ENCODE measurements at places on chromosomes 12 and 14.

- DNase-seq, result no peak
Measured at GRCh38 chr14:105844810-105845724, 318.7 kb downstream of the TMEM121 start.

- no peak for DNase-seq
Measured at GRCh38 chr12:91687052-91688017, 458.3 kb downstream of the BTG1 start.

DNA sequence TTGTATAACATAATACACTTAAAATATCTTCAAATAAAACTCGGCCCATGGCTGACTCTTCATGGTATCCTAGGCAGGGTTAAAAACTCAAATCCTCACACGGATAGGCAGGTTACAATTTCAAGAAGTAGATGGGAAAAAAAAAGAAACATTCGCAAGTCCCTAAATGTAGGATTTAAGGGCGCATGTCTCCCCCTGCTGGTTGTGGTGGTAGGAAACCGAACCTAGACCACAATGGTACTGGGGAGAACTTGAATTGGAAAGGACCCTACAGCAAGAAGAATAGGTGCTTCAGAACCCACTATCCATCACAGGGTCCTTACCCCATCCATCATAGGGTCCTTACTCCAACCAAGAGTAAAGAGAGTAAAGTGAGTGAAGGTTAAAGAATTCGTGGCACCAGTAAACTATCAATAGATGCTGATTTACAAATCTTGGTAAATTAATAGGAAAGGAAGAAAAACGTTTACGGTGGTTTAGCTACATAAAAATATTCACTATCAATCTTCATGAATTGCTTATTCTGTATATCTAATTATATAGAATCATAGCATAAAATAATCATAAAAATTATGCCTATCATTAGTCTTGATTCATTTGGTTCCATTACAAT is 3.3 kb upstream of the CIPC start:
- DNase-seq, result peak; percentile 84

- DNase-seq, result no peak
Measured at GRCh38 chr14:73752297-73752992, 38.3 kb upstream of the PNMA1 start.

DNA sequence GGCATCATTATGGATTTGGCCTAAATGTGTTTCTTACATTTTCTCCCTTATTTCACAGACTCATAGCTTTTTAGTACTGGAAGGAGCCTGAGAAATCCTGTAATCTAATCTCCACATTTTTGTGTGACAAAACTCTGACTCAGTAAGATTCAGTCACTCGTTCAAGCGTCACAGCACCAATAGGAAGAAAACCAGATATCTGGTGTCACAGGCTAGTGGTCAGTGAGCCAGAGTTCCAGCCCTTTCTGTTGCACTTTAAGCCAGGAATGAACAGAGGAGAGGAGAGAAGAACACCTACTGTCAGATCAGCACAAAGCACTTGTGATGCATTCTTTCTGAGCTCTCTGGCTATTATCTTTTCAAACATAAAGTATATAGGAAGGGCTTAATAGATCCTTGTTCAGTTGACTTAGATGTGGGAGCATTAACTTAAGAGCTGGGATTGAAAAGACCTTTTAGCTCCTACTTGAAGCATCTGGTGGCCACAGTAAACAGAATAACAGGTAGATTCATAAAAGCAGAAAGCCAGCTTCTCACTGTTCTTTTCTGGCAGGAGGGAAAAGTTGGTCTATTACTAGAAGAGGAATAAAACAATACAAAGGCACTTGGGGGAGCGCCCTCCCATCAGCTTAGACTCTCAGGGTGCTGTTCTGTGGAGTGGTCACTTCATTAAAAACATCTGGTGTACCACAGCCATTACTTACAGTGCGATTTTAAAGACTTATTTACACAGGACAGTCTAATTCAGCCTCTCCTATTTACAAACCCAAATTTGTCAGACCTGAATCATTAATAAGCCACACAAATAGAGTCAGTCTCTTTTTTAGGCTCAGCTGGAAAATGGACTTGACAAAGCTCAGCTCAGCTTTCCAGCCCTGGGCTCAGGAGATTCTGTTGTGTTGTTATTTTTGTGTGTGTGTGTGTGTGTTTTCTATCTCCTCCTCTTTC is 12.2 kb upstream of the NID2 start:
- no peak for DNase-seq

GRCh38 chr12:10126413-10126812 is 3.6 kb downstream of the CLEC7A start:
- DNase-seq, result no peak

GRCh38 chr14:100088226-100088625 is 23.0 kb downstream of the EVL start:
- peak; percentile 50 for DNase-seq

DNA sequence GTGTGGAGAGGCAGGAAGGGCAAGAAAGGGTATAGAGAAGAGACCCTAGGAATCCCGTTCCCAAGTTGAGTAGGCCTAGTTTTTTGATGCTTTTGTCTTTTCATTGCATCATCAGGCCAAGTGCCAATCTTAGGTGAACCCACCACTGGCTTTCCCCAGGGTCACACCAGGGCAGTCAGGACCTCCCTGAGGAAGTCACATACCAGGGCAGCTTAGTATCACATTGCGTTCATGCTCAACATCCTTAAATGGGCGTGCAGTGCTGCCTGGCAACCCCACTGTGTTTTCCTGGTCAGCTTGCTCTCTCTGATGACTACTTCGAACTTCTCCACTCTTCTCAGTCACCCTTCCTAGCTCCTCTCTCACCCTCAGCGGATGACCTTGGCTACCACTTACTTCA is 9.0 kb downstream of the ASIC1 start:
- no peak for DNase-seq

DNA sequence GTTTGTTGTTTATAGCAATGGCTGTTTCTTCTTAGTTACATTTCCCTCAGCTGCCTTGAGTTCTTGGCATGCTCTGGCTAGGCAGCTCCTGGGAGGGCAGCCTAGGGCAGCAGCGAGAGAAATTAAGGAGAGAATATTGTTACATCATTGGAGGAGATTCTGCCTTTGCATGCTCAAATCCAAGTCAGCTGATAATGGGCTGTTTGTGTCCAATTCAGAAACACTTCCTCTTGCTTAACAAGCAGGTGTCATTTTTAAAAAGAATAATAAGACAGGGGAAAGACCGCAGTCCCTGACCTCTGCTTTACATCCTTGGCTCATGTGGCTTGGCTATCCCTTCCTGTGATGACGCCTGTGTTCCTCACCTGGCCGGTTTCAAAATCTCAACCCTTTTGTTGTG is 76.9 kb downstream of the ESR2 start:
- no peak for DNase-seq

- no peak for DNase-seq
Measured at GRCh38 chr14:87230726-87231125, 762.3 kb downstream of the GALC start.

DNA sequence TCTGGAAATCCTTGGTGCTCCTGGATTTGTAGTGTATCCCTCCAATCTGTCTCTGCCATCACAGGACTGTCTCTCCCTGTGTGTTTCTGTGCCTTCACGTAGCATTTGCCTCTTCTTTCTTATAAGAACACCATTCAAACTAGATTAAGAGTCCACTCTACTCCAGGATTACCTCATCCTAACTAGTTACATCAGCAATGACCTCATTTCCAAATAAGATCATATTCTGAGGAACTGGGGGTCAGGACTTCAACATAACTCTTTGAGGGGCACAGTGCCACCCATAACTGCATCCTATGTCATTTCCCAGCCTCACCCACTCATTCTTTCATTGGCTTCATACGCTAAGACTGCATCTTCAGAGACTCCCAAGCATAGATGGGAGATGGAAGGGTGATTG is 106.2 kb downstream of the NT5DC3 start:
- DNase-seq, result no peak

DNA sequence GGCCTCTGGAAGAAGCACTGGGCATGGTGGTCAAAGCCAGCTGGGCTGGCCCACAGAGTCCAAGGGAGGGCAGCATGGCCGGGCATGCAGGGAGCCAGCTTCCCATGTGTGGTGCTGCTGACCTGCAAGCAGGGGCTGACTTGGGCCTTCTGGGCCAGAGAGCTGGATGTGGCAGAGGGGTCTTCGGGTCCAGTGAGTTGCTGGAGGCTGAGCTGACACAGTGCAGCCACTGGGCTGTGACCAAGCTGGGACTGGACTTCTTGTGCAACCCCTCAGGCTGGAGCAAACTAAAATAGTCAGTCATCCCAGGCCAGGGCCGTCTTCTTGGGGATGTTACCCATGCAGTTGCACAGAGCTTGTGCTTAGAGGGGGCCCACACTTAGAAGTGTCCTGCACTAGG is 7.3 kb upstream of the RIN3 start:
- DNase-seq, result no peak

DNA sequence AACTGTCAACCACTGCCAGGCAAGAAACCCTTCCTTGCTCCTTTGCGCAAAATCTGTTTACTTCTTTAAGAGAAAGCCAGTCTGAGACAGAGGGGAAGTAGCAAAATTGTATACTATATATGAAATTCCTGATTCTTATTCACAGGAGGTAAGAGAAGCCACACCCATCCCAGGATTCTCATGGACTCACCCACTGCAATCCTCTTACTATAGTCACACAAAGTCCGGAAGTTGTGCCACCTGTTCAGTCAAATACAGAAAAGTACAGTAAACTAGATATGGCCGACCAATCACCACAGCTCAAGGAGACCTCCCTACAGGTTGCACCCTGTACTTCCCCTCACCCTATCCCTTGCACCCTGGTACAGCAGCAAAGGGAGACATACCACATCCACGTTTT is 2.9 kb downstream of the PRMT5 start:
- DNase-seq, result no peak

GRCh38 chr12:52839436-52840105 is 5.5 kb upstream of the KRT79 start:
- no peak for DNase-seq

DNA sequence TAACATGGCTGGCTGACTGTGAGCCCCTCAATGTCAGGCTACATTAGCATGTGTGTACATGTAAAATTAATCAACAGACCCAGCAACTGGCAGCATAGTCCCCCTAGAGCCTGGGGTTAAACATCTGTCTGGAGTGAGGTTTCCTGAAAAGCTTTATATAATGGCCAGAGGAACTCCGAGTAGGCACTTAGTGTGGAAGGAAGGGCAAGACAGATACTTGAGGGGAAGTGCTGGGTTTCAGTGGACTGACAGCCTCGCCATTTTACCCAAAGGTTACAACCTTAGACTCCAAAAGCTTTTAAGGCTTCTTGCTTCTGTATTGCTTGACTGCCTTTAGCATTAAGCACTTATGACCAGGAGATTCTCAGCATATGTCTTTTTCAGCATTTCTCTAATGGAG is 430.8 kb downstream of the FLRT2 start:
- DNase-seq, result no peak

DNA sequence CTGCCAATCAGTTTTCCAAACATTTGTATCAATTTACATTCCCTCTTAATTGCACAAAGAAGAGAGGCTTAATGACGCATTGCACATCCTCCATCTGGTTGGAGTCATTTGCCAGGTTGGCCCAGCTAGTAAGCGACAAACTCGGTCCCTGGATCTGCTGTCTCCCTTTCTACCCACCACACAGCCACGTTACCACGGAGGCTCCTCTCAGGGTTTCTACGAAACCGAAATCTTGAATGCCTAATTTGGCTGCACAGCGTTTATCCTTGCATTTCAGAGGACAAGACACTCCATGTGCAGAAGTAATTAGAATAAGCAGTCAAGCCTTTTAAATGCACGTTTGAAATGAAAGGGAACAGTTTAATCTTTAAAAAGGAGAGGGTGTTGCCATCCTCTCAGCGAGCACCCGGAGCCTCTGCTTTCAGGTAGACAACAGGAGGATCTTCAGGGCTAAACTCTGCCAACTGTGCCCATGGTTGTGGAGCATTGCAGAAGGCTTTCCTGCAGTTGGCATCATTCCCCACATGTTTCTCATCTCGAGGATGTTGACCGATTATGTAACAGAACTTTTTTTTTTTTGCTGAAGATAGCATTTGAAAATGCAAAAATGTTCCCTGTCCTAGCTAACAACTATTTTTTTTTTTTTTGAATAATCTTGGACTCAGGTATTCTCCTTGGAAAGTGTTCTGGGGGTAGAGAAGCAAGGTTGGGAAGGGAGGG is 37.8 kb downstream of the SLC24A4 start:
- no peak for DNase-seq

DNA sequence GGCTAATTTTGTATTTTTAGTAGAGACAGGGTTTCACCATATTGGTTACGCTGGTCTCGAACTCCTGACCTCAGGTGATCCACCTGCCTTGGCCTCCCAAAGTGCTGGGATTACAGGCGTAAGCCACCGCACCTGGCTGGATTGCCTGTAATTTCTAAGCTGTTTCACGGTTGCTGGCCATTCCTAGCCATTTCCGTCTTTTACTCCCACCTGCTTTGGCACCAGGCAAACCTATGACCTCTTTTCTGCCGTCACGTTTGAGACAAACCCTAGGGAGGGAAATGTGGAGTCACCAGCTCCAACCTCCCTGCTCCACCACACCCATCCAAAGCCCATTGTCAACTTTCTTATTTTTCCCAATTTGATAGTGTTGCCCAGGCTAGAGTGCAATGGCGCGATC is 1.2 kb downstream of the GPR132 start:
- peak; percentile 50 for DNase-seq

DNA sequence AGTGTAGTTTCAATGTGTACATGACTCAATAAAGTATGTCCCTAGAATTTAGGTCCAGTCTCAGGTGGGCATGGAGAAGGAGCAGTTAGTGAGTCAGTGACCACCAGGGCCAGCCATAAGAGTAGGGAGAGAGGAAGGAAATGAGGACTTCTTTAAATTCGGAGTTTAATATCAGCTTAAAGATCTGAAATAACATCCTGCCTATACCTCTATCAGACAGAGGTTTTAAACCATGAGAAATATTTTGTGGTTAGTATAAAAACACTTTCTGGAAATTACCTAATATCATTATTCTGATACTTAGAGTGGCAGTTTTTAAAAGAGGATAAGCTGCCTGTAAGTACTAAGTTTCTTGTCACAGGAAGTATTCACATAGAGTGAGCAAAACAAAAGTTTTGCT is 61.7 kb upstream of the ST8SIA1 start:
- DNase-seq, result no peak

- DNase-seq, result peak; percentile 32
Measured at GRCh38 chr14:94361682-94362081, 26.7 kb downstream of the SERPINA1 start.

GRCh38 chr12:32390572-32391219 is 8.7 kb upstream of the FGD4 start:
- DNase-seq, result peak; percentile 69

GRCh38 chr14:51735851-51736250 is 84.1 kb downstream of the FRMD6 start:
- DNase-seq, result no peak

GRCh38 chr14:59849411-59850130 is 21.0 kb downstream of the RTN1 start:
- no peak for DNase-seq
